ENCODE measurements at places on chromosomes 2 and 18. TPM values are rescaled to one million over a fixed set of nuclear protein-coding genes. Genes with fewer than 3 reads are reported as not detected.

The CCBE1 gene
- polyA plus RNA-seq: 1.3 TPM

- no peak for DNase-seq
- H3K27me3 ChIP-seq: peaks cover 2% of the 10 kb centered on the region
- H3K4me1 ChIP-seq: no peaks in the 10 kb centered on the region
- no peak overlapping the region for H3K27ac ChIP-seq
- H3K4me3 ChIP-seq: no peak overlapping the region
These were observed 46.6 kb downstream of the ICOS start for GRCh38 chr2:203983064-203983715.

The RDH14 gene
- polyA plus RNA-seq: 9.7 TPM

The FSHR gene
- polyA plus RNA-seq: not detected

The CTLA4 gene
- polyA plus RNA-seq: 0.22 TPM

DNA sequence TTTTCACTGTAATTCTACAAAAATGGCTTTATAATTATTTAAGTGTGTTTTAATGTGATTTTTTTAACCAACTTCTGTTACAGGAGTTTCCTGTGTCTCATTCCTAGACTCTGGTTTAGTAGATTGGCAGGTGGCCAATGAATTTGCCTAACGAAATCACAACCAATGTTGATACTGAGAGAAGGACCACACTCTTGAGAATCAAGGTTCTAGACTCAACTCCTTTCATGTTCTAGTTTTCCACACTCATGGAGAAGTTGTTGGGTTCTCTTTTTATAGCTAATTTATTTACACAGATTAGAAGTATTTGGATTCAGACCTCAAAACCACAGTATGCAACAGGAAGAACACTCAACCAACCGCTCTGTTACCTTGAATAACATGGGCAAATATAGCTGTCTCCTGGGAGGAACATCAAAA lies 22.6 kb upstream of the USP34 start:
- no peak overlapping the region for H3K4me3 ChIP-seq
- H3K27me3 ChIP-seq: no peaks in the 10 kb centered on the region
- peaks cover 8% of the 10 kb centered on the region for H3K36me3 ChIP-seq
- no peak for DNase-seq
- H3K4me1 ChIP-seq: no peaks in the 10 kb centered on the region

The CCDC68 gene
- polyA plus RNA-seq: 26.7 TPM

- H3K36me3 ChIP-seq: no peaks in the 10 kb centered on the region
- no peaks in the 10 kb centered on the region for H3K27me3 ChIP-seq
- no peak overlapping the region for H3K4me3 ChIP-seq
- DNase-seq: no peak
- no peak overlapping the region for H3K27ac ChIP-seq
These were observed 647.6 kb downstream of the CPS1 start for GRCh38 chr2:211203986-211204385.

DNA sequence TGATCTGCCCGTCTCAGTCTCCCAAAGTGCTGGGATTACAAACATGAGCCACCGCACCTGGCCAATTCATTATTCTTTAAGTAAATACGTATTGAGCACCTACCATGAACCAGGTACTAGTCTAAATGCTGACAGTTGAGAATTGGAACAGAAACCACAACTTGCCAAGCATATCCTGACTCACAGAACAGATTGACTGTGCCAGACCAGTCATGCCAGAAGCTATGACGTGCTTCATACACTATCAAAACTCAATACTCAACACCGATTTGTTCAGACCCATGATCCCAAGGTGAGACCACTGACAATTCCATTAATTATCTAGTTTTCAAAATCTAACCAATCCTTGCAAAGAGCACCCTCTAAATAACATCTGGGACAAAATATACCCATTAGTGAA lies 148.6 kb downstream of the B3GNT2 start:
- H3K4me1 ChIP-seq: peaks cover 3% of the 10 kb centered on the region
- no peaks in the 10 kb centered on the region for H3K27me3 ChIP-seq
- H3K4me3 ChIP-seq: no peak overlapping the region
- DNase-seq: no peak
- H3K27ac ChIP-seq: no peak overlapping the region

The PDE11A gene
- 1.2 TPM for polyA plus RNA-seq

DNA sequence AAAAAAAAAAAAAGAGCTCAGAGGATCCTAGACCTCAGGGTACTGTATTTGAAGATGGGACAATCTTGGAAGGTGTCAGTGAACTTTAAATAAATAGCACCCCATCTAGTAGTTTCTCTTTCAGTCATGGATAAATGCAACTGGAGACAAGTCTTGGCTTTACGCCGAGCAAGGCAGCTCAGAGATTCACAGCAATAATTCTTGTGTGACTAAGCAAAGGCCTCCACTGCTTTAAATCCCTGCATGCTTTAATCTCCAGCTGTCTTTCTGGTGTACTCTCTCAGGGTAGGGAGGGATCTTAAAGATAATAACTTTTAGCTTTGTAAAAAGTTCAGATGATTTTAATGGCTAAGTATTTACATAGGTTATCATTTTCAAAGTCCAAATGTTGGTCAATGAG lies 36.3 kb downstream of the NRXN1 start:
- no peaks in the 10 kb centered on the region for H3K4me1 ChIP-seq
- no peak overlapping the region for H3K4me3 ChIP-seq
- H3K27ac ChIP-seq: no peak overlapping the region
- H3K36me3 ChIP-seq: no peaks in the 10 kb centered on the region
- DNase-seq: no peak

The NMUR1 gene
- 0.81 TPM for polyA plus RNA-seq

The RUFY4 gene
- polyA plus RNA-seq: 0.24 TPM

- H3K27me3 ChIP-seq: no peaks in the 10 kb centered on the region
- H3K36me3 ChIP-seq: no peaks in the 10 kb centered on the region
- H3K4me3 ChIP-seq: no peak overlapping the region
- DNase-seq: no peak
- H3K4me1 ChIP-seq: no peaks in the 10 kb centered on the region
- H3K27ac ChIP-seq: no peak overlapping the region
These were observed 97.3 kb upstream of the ST3GAL5 start for GRCh38 chr2:85986121-85986520.

- peaks cover 37% of the 10 kb centered on the region for H3K36me3 ChIP-seq
- peak; percentile 31 for DNase-seq
- H3K4me1 ChIP-seq: no peaks in the 10 kb centered on the region
- H3K4me3 ChIP-seq: peak within 1 kb of the TSS; percentile 27
- peak within 1 kb of the TSS; percentile 82 for H3K27ac ChIP-seq
These were observed at the start of gene LBX2 for GRCh38 chr2:74499267-74499939. LBX2 (minus strand) TSS chr2:74499603; CDS start chr2:74499537, 66 bp downstream.

The ARHGAP25 gene
- polyA plus RNA-seq: 7.6 TPM

DNA sequence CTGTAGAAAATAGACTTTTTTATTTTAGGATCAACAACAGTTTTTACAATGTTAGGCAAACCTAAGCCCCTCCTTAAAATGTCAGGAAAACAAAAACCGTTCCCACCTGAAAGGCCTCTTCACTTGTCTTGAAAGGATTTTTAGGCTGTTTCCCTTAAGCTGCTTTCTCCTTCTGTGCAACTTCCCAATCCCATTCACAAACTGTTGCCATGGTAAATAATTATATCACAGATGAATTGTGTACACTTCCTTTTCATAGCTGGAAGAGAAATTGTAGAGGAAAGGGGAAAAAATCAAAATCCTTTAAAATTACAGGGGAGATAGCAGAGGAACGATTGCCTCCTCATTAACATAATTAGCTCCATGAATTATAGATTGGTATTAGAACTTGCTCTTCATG lies 1488.0 kb upstream of the CELF4 start:
- H3K4me3 ChIP-seq: no peak overlapping the region
- no peak for DNase-seq
- H3K27me3 ChIP-seq: no peaks in the 10 kb centered on the region
- no peak overlapping the region for H3K27ac ChIP-seq

The EPC2 gene
- 7.8 TPM for polyA plus RNA-seq

- H3K4me1 ChIP-seq: peaks cover 12% of the 10 kb centered on the region
- H3K27me3 ChIP-seq: no peaks in the 10 kb centered on the region
- no peaks in the 10 kb centered on the region for H3K36me3 ChIP-seq
- H3K4me3 ChIP-seq: no peak overlapping the region
- no peak for DNase-seq
These were observed 149.1 kb upstream of the CELF4 start for GRCh38 chr18:37714691-37715090.

The DLX1 gene
- 1.3 TPM for polyA plus RNA-seq

The DOK1 gene
- polyA plus RNA-seq: 9.6 TPM

The BCL11A gene
- 17.2 TPM for polyA plus RNA-seq

The TOGARAM2 gene
- 1.1 TPM for polyA plus RNA-seq

- H3K27me3 ChIP-seq: no peaks in the 10 kb centered on the region
- no peak overlapping the region for H3K4me3 ChIP-seq
- no peaks in the 10 kb centered on the region for H3K36me3 ChIP-seq
- H3K27ac ChIP-seq: no peak overlapping the region
- DNase-seq: no peak
- no peaks in the 10 kb centered on the region for H3K4me1 ChIP-seq
These were observed 43.3 kb downstream of the FSHR start for GRCh38 chr2:49111006-49111405.

- no peaks in the 10 kb centered on the region for H3K27me3 ChIP-seq
- H3K4me3 ChIP-seq: no peak overlapping the region
- H3K36me3 ChIP-seq: no peaks in the 10 kb centered on the region
- H3K4me1 ChIP-seq: no peaks in the 10 kb centered on the region
- no peak for DNase-seq
- no peak overlapping the region for H3K27ac ChIP-seq
These were observed 37.7 kb upstream of the IGFBP5 start for GRCh38 chr2:216733046-216733445.

The IL1F10 gene
- 0.25 TPM for polyA plus RNA-seq

The ATP5F1A gene
- 585 TPM for polyA plus RNA-seq

All from small intestine (tissue), 16 donors.